Caco-2 (cell line): ENCODE measurements at places on chromosomes 6 and 20. TPM values are rescaled to one million over a fixed set of nuclear protein-coding genes. Genes with fewer than 3 reads are reported as not detected.
A peak's percentile ranks its signal among the peaks of the same experiment; 100 is the strongest.

DNA sequence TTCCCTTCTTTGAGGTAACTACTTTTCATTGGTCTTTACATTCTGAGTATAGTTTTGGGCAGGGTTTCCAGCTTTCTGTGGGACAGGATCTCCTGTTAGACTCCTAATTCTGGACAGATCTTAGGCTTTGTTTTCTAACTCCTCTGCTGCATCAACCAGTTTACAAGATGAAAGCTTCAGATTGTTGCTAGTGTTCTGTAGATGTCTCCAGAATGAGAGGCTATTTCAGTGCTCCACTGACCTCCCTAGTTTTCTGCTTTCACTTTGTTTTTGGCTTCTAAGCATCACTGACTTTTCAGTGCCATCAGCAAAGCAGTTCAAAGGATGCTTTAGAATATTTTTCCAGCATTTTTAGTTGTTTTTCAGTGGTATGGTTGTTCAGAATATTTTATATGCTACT, 101.4 kb downstream of the LIN28B start:
- no peak overlapping the region for H3K4me3 ChIP-seq
- no peak for DNase-seq
- H3K36me3 ChIP-seq = no peaks in the 10 kb centered on the region
- no peaks in the 10 kb centered on the region for H3K4me1 ChIP-seq
- H3K27me3 ChIP-seq = no peaks in the 10 kb centered on the region

GRCh38 chr6:108362455-108362854, 67.6 kb downstream of the AFG1L start:
- DNase-seq = no peak
- no peaks in the 10 kb centered on the region for H3K27me3 ChIP-seq
- no peak overlapping the region for H3K27ac ChIP-seq
- H3K4me3 ChIP-seq = no peak overlapping the region
- no peaks in the 10 kb centered on the region for H3K4me1 ChIP-seq

DNA sequence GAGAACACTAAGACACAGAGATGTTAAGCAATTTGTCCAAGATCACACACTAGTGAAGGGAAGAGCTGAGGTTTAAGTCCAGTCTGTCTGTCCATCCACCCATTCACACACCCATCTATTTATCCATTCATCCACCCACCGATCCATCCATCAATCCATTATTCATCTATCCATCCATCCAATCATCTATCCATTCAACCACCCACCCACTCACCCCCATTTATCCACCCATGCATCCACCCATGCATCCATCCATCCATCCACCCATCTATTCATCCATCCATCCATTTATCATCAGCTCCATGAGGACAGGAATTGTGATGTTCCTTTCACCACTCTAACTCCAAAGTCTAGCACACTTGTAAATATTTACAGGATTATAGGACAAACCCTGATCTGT, 242.3 kb upstream of the PMEPA1 start:
- no peak for DNase-seq
- H3K27ac ChIP-seq = no peak overlapping the region
- H3K4me3 ChIP-seq = no peak overlapping the region
- H3K27me3 ChIP-seq = no peaks in the 10 kb centered on the region
- H3K36me3 ChIP-seq = no peaks in the 10 kb centered on the region

GRCh38 chr20:45308117-45308778, at the start of gene MATN4:
TSS of gene MATN4 (minus strand) at chr20:45308299. CDS start at chr20:45305582, 2,717 bp downstream.
- H3K27ac ChIP-seq = no peak within 1 kb of the TSS
- H3K4me3 ChIP-seq = no peak within 1 kb of the TSS
- H3K36me3 ChIP-seq = no peaks in the 10 kb centered on the region
- no peaks in the 10 kb centered on the region for H3K27me3 ChIP-seq
- H3K4me1 ChIP-seq = no peaks in the 10 kb centered on the region

DNA sequence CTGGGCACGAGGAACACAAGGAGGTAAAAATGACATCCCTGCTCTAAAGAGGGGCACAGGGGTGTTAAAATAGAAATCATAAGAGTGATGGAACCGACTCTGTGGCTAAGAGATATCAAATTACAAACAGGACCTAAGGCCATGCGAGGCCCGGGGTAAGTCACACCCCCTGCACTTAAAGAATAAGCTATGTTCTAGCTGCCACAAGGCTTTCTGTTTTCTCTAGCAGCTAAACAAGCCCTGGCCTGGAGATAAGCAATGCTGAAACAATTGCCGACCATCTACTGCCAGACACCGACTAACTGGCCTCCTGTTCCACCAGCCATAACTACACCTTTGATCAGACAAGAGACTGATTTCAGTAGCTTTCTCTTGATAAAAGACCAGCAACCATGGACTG, 32.4 kb downstream of the MDGA1 start:
- H3K27me3 ChIP-seq = no peaks in the 10 kb centered on the region
- peaks cover 44% of the 10 kb centered on the region for H3K4me1 ChIP-seq
- no peak overlapping the region for H3K27ac ChIP-seq
- no peaks in the 10 kb centered on the region for H3K36me3 ChIP-seq
- DNase-seq = no peak

GRCh38 chr20:3203315-3204123, 963 bp downstream of the DDRGK1 start:
- no peaks in the 10 kb centered on the region for H3K27me3 ChIP-seq
- H3K4me1 ChIP-seq = peaks cover 5% of the 10 kb centered on the region
- no peak for DNase-seq

DNA sequence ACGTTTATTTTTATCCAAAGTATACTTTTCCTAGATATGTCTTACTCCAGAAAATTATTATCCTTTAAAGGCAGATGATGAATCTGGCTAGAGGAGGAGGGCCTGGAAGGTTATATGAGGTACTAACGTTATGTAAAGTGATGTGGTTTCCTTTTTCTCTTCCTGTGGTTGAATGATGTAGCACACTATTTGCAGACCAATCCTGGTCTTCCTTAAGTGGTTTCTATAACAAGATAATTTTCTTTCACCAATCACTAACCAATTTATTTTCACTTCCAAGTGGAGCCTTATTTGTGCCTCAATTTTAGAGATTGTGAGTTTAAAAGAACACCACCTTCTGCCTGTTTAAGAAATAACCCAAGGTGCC, 154.6 kb upstream of the SOX4 start:
- no peak overlapping the region for H3K27ac ChIP-seq
- no peaks in the 10 kb centered on the region for H3K27me3 ChIP-seq
- no peaks in the 10 kb centered on the region for H3K4me1 ChIP-seq
- DNase-seq = no peak
- H3K4me3 ChIP-seq = no peak overlapping the region

DNA sequence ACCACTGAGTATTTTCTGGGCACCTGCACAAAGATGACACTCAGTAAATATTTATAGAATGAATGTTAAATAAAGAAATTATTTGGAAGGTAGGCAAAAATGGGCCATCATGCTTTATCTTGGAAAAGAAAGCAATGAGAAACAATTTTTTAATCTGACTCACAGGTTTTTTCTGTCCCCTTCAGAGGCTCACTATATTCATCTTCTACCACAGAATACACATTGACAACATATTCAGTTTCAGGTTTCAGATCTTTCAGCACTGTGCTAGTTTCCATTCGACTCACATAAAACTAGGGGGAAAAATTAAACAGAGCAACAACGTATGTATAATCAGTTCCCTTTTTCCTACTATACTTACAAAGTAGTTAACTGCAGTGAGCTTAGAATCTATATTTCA, 58.3 kb downstream of the COL12A1 start:
- H3K36me3 ChIP-seq = no peaks in the 10 kb centered on the region
- H3K4me3 ChIP-seq = no peak overlapping the region
- no peak overlapping the region for H3K27ac ChIP-seq
- no peaks in the 10 kb centered on the region for H3K27me3 ChIP-seq

- H3K27ac ChIP-seq = no peak overlapping the region
- H3K36me3 ChIP-seq = no peaks in the 10 kb centered on the region
- H3K4me1 ChIP-seq = 0 out of 2 replicates have a peak, but pooled peaks cover 4% of the 10 kb centered on the region
- DNase-seq = no peak
Observed at GRCh38 chr6:27785294-27785693, 126.9 kb downstream of the OR2B2 start.

- no peak overlapping the region for H3K27ac ChIP-seq
- H3K4me3 ChIP-seq = no peak overlapping the region
Observed at GRCh38 chr6:134029495-134030455, 22.6 kb downstream of the SLC2A12 start.

DNA sequence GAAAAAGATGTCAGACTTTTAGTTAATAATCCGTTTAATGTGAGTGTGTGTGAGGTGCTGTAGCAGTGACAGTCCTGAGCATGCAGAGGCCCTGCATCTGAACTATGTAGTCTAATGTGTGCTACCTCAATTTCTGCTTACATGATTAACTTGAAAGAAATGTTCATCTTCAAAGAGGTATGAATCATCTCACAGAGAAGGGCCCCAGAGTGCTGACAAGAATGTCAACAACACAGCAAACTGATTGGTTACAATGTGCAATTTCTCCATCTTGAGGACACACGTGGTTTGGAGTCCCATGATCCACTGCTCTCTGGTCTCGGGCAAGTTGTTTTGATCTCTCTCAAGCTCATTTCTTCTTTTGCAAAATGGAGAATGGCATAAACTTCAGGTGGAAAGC, 61.7 kb upstream of the EMILIN3 start:
- H3K36me3 ChIP-seq = peaks cover 7% of the 10 kb centered on the region
- H3K27ac ChIP-seq = peak overlapping the region; percentile 36
- peaks cover 30% of the 10 kb centered on the region for H3K4me1 ChIP-seq
- DNase-seq = peak; percentile 73

The APCDD1L gene
- total RNA-seq = not detected in 2 replicates

The CNKSR3 gene
- 31.8 and 33.1 TPM in 2 replicates for total RNA-seq

GRCh38 chr20:51597389-51598231, 55.1 kb upstream of the NFATC2 start:
- H3K27ac ChIP-seq = no peak overlapping the region
- no peaks in the 10 kb centered on the region; the same call in 1 of the 2 replicates for H3K36me3 ChIP-seq
- H3K4me1 ChIP-seq = peaks cover 6% of the 10 kb centered on the region

GRCh38 chr20:50237349-50237748, 46.7 kb downstream of the CEBPB start:
- H3K4me1 ChIP-seq = no peaks in the 10 kb centered on the region
- H3K27me3 ChIP-seq = no peaks in the 10 kb centered on the region
- no peaks in the 10 kb centered on the region for H3K36me3 ChIP-seq
- H3K27ac ChIP-seq = no peak overlapping the region
- DNase-seq = no peak
- no peak overlapping the region for H3K4me3 ChIP-seq

The HEY2 gene
- total RNA-seq = 0.12 TPM in 1 of 2 replicates, not detected in the other

DNA sequence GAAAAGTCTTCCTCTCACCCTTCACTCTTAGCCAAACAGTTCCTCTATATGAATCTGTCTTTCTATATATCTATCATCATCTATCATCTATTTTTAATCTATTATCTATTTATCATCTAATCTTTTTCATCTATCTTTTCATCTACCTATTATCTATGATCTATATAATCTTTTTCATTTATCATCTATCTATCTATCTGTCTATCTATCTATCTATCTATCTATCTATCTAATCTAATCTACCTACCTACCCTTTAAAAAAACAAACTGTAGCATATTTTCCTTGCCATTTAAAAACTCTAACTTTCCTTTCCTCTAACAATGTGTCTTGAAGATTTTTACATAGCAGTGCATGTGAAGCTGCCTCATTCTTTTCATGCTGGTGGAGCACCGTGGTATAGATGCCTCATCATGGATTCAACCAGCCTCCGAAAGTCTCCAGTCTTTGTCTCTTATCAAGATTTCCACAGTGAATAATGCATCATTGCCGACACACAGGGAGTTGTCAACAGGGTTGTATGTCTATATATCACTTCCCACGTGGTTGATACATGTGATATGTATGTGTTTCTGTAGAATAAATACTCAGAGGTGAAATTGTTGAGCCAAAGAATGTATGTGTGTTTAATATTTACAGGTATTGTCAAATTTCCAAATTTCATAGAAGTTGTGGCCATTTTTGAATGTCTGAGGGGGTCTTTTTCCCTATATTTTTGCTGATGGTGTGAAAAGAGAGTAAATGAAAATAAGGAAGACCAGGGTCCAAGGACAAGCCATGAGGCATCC, 51.3 kb downstream of the VEGFA start:
- peak overlapping the region; percentile 50 for H3K27ac ChIP-seq
- H3K4me3 ChIP-seq = no peak overlapping the region
- no peaks in the 10 kb centered on the region for H3K27me3 ChIP-seq
- no peak for DNase-seq
- H3K36me3 ChIP-seq = no peaks in the 10 kb centered on the region

DNA sequence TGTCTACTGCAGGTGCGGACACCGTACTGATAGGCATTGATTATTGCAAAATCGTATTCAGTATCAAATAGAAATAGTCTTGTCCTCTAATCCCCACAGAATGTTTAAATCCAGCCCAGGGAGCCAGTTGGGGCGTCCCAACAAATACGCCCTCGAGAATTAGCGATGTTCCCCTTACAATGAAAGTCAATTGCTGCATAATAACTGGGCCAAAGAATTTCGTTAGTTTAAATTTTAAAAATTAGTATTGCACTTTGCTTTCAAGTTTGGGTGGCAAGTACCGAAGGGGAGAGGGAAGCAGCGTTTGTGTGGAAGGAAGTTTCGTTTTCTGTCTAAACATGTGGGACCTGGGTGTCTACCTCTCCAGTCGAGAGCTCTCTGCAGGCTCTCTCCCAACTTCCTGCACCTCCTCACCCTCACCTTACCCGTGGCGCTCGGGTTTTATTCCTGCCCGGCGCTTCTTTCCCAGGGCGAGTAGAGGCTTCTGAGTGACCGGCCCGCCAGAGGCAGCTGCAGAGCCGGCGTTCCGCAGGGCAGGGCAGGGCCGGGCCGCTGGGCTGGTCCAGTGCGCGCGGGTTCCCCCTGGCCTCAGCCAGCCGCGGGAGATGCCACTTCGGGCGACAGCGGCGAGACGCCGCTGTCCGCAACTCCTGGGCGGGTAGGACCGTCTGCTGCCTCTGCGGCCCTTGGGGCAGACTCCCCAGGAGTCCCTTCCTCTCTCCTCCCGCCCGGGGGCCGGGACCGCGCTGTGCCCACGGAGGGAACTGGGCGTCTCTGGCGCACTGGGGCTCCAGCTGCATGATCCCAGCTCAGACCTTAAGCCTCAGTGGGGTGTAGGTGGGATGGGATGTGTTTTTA, 862 bp upstream of the TFAP2C start:
- peak overlapping the region; percentile 64 for H3K27ac ChIP-seq
- DNase-seq = peak; percentile 70
- no peaks in the 10 kb centered on the region for H3K36me3 ChIP-seq
- H3K27me3 ChIP-seq = no peaks in the 10 kb centered on the region

DNA sequence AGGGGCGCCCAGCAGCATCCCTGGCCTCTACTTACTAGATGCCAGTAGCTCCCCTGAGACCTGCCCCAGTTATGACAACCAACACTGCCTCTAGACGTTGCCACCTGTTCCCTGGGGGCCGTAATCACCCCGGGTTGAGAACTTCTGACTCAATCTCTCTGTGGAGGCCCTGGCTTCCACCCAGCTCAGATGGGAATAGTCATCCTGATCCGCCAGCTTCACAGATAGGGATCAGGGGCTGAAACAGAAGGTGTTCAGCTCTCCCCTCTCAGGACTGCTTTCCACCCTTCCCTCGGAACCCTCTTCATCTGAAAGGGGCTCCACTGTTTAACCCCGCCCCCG, 3.3 kb downstream of the CAPN11 start:
- no peaks in the 10 kb centered on the region for H3K27me3 ChIP-seq
- peaks cover 2% of the 10 kb centered on the region; the same call in 1 of the 2 replicates for H3K4me1 ChIP-seq
- no peak for DNase-seq

The COQ3 gene
- 5.8 and 6.4 TPM in 2 replicates for total RNA-seq

The FBXO5 gene
- 31.4 and 35.5 TPM in 2 replicates for total RNA-seq

GRCh38 chr6:133456944-133457343, 215.8 kb downstream of the EYA4 start:
- H3K27ac ChIP-seq = no peak overlapping the region
- H3K36me3 ChIP-seq = no peaks in the 10 kb centered on the region
- DNase-seq = no peak
- H3K4me3 ChIP-seq = no peak overlapping the region
- no peaks in the 10 kb centered on the region for H3K4me1 ChIP-seq
- H3K27me3 ChIP-seq = no peaks in the 10 kb centered on the region

- H3K4me1 ChIP-seq = no peaks in the 10 kb centered on the region
- no peak overlapping the region for H3K27ac ChIP-seq
- H3K4me3 ChIP-seq = no peak overlapping the region
- no peaks in the 10 kb centered on the region for H3K27me3 ChIP-seq
- no peaks in the 10 kb centered on the region for H3K36me3 ChIP-seq
Observed at GRCh38 chr20:16158090-16158975, 414.9 kb downstream of the KIF16B start.

The HLA-DQB1 gene
- not detected in 2 replicates for total RNA-seq
